Cortex of kidney (tissue), 1 donor: ENCODE measurements at places on chromosomes 6 and 20.

DNA sequence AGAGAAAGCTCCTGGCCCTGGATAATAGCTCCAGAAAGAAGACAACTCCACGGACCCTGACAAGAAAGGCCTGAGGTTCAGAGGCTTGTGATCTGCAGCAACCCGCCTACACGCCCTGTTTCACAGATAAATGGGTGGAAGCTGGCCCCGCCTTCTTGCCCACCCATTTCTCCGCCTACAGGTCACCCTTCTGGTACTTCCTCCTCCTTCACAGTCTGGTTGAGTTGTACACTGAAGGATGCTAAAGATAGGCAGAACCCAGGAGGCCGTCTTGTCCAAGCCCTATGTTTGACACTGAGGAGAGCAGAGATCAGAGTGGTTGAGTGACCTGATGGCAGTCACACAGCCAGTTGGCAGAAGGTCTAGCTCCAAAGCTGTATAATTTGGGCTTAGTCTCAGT lies 34.2 kb upstream of the MDGA1 start:
- DNase-seq: no peak

DNA sequence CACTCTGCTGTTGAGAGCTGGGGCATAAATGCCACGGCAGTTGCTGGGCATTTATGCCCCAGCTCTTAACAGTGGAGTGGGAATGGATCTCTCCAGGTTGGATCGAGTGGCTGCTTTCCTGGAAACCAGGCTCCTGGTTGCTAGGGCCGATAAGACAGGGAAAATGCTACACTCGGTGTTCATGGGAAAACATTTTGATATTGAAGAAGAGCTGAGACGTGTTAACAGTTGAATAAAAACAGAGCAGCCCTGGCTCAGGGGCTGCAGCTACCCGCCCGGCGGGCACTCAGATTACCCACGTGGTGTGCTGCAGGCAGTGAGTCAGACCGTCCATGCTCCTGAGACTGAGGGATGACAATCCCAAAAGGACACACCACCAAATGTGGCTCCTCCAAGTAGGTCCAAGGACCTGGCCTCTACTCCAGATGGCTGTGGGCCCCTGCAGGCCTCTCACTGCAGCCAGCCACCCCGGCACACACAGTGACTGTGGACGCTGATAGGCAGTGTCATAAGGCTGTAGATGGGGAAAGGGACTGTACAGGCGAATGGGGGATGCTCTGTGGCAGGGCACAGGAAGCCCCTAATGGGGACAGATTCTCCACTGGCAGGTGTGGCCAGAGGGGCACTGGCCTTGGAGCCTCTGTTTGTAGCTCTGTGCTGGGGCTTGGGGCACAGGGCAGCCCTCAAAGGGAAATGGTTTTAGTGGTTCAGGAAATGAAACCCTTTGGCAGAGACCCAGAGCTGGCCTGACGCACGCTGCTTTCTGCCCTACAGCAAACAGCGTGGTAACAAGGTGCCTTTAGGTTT lies 237.8 kb downstream of the LY86 start:
- no peak for DNase-seq

- DNase-seq: no peak
Measured at GRCh38 chr20:6770786-6771100, 3.3 kb downstream of the BMP2 start.

DNA sequence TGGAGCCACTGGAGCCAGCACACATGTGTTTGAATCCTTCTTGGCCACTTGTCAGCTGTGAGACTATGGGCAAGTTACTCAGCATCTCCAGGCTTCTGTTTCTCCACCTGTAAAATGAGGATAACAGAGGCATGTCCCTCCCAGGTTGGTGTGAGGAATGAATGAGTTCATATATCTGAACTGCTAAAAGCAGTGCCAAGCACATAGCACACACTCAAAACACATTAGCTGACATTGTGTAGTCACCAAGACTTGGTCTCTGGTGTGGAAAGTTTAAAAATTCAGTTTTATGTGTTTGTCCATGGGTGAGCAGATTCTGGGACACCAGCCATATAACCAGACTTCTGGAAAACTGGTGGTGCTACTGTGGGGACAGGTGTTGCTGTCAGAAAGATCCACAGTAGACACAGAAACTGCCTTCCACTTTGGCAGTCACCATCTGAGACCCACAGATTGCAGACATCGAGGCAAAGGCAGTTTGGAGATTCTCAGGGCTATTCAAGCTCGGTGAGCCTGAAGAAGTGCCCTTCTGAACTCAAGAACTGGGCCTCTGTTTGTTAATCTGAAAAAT lies 115.8 kb downstream of the MRPL14 start:
- no peak for DNase-seq
